ENCODE measurements at places on chromosomes 1 and 21. TPM values are rescaled to one million over a fixed set of nuclear protein-coding genes. Genes with fewer than 3 reads are reported as not detected.

GRCh38 chr21:31473685-31474345 is 129.8 kb upstream of the TIAM1 start:
- DNase-seq = peak; percentile 13

DNA sequence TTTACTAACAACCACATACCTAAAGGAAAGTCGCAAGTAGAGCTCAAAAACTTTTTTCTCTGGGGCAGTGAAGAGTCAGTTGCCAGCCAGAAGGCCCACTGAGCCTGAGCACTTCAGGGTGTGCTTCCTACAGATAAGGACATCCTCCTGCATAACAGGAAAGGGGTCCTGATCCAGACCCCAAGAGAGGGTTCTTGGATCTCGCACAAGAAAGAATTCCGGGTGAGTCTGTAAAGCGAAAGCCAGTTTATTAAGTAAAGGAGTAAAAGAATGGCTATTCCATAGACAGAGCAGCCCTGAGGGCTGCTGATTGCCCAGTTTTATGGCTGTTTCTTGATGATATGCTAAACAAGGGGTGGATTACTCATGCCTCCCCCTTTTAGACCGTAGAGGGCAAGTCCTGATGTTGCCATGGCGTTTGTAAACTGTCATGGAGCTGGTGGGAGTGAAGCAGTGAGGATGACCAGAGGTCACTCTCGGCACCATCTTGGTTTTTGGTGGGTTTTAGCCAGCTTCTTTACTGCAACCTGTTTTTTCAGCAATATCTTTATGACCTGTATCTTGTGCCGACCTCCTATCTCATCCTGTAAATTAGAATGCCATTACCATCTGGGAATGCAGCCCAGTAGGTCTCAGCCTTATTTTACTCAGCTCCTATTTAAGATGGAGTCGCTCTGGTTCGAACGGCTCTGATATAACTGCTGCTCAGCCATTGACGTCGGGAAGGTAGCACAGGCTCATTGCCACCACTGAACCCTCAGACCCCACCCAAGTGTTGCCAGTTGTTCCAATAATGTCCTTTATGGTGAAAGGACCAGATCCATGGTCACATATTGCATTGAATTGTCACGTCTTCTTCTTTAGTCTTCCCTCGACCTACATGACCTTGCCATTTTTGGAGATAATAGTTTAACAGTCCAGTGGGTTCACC is 96.6 kb upstream of the ERRFI1 start:
- DNase-seq = peak; percentile 82

- no peak for DNase-seq
Observed at GRCh38 chr21:41812679-41813078, 45.8 kb upstream of the RIPK4 start.

GRCh38 chr1:185008838-185009237 is 34.5 kb upstream of the NIBAN1 start:
- DNase-seq = no peak

ZNF593OS gene
- polyA plus RNA-seq = not detected

GRCh38 chr1:27166929-27167328 is 12.0 kb upstream of the SLC9A1 start:
- no peak for DNase-seq

GRCh38 chr1:59071876-59072582 is 224.9 kb upstream of the FGGY start:
- DNase-seq = no peak

- no peak for DNase-seq
Observed at GRCh38 chr1:169207797-169208520, 101.5 kb downstream of the ATP1B1 start.

- DNase-seq = no peak
Observed at GRCh38 chr1:59410457-59410856, 113.6 kb downstream of the FGGY start.

LCA5L gene
- polyA plus RNA-seq = 0.38 TPM

- DNase-seq = no peak
Observed at GRCh38 chr1:20319456-20320220, 29.0 kb downstream of the VWA5B1 start.

All from fibroblast of lung (primary cell).